Mucosa of gallbladder (tissue), 1 donor: ENCODE measurements at places on chromosomes 16 and 17. TPM values are rescaled to one million over a fixed set of nuclear protein-coding genes. Genes with fewer than 3 reads are reported as not detected.

DNA sequence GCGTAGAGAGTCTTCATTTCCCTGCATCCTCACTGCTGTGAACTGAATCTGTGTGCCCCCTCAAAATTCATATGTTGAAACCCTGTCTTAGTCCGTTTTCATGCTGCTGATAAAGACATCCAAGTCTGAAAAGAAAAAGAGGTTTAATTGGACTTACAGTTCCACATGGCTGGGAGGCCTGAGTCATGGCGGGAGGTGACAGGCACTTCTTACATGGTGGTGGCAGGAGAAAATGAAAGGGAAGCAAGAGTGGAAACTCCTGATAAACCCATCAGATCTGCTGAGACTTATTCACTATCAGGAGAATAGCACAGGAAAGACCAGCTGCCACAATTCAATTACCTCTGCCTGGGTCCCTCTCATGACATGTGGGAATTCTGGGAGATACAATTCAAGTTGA, 3.1 kb upstream of the CCDC42 start:
- no peak for DNase-seq

GRCh38 chr17:40284085-40284713, 3.5 kb upstream of the CDC6 start:
- peak; percentile 91 for DNase-seq

GRCh38 chr17:36590082-36590481, 1.6 kb upstream of the DHRS11 start:
- DNase-seq: no peak

DNA sequence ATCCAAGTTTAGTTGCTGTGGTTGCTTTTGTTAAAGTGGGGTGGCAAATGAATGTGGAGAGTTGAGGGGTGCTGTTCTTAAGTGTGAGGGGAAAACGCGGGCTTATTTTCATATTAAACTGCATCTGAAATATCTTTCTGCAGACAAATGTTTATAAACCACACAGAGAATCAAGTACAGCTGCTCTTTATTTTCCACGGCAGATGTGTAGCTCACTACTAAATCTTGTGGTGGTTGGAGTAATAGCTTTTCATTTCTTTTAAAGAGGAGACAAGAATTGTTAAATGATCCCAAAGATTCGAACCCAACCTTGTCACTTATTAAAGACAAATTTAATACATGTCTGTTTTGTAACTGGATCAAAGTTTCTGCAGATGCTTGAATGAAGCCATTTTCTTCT, 2.1 kb downstream of the CLTC start:
- no peak for DNase-seq

VMO1 gene
- total RNA-seq: 3.9 TPM

SLC5A11 gene
- 2.5 TPM for total RNA-seq

- no peak for DNase-seq
Observed at GRCh38 chr17:60678118-60678444, 430 bp downstream of the BCAS3 start.

CCDC144A gene
- total RNA-seq: 5.8 TPM

DNA sequence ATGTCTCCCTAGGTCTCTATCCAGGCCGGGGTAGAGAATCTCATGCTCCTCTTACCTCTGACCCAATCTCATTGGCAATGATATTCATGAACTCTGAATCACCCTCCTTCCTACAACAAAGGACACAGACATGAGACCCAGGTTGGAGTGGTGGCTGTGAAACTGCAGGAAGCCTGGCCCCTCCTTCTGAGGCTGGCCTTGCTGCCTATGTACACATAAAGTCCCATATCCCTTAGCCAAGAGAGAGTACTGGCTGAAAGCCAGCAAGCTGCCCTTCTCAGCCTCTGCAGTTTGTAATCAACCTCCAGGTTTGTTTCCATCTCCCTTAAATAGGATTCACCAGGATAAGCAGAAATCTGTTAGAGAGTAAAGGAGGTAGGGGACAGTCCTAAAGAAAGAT, 10.6 kb downstream of the AARSD1 start:
- no peak for DNase-seq

GRCh38 chr17:48058393-48059124, 10.4 kb downstream of the NFE2L1 start:
- DNase-seq: no peak

WFIKKN2 gene
- total RNA-seq: 0.63 TPM

DNA sequence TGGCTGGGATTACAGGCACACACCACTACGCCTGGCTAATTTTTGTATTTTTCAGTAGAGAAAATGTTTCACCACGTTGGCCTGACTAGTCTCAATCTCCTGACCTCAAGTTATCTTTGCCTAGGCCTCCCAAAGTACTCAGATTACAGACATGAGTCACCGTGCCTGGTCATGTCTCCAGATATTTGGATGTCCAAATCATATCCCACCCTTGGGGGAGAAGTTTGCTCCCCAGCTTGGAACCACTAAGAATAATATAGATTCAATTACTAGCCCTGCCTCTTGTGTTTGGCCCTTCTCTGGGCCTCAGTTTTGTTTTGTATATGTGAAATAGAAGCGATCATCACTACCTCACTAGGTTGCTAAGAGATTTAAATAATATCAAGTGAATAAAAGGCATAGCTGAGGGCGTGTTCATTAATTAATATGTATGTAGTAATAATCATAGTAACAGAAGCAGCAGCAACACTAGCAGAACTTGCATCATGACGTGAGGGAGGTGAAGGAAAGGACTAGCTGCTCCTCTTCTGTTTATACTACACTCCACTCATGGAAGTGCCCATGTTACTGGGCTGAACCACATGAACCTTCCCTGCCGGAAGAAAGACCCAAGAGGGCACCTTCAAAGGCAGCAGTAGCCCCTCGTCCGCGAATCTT, 253.6 kb upstream of the XYLT1 start:
- DNase-seq: no peak

KIF2B gene
- not detected for total RNA-seq

DNA sequence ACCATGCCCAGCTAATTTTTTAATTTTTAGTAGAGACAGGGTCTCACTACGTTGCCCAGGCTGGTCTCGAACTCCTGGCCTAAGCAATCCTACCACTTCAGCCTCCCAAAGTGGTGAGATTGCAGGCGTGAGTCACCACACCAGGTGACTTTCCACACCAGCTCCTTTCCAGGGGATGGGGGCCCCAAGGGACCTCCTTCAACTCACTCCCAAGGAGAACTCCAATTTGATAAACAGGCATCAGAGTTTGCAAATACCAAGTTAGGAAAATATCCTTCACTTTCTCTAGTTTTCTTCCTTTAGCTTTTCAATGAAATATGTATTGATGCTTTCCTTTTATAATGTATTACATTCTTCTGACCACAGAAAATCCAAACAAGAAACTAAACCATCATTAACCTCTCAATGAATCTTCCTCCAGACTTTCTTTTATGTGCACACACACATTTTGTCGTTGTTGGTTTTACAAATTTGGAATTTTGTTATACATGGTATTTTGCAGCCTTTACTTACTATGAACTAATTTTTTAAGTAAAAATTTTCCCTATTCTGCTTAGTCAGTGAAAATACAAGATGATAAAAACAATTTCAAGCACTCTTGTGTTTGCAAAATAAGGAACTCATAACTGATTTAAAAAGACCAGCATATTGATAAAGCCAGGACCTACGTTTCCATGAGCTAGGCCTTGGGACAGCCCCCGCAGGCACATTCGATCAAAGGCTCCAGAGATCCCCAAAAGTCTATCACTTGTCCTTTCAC, 32.0 kb downstream of the GAS7 start:
- DNase-seq: no peak

AOC2 gene
- 1.4 TPM for total RNA-seq

GRCh38 chr16:67775273-67775672, 31.1 kb downstream of the RANBP10 start:
- DNase-seq: no peak

GRCh38 chr17:15654886-15655561, 29.1 kb downstream of the TRIM16 start:
- DNase-seq: peak; percentile 57

GRCh38 chr17:77963441-77963840, 4.9 kb downstream of the TNRC6C start:
- peak; percentile 65 for DNase-seq

DNA sequence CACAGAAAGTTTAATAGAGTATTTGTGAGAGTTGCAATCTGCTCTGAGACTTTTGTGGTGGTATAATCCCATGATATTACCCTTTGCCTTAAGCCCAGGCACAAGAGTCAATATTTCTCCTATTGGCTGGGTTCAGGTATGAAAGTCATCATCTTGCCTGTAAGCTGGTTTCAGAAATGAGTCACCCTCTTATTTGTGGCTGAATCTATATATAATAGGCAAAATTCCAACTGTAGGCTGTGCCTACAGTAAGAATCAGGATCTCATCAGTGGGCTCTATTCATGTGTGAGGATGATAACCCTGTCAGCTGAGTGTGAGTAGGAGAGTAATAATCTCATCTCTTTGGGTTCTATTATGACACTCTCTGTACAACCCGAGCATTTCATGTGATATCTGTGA, 2103.1 kb downstream of the TP53TG3F start:
- no peak for DNase-seq

- no peak for DNase-seq
Observed at GRCh38 chr17:38632334-38632733, 26.6 kb upstream of the SRCIN1 start.

SCNN1G gene
- 0.09 TPM for total RNA-seq

GRCh38 chr17:61878984-61879612, 15.8 kb upstream of the BRIP1 start:
- DNase-seq: no peak

GRCh38 chr17:37094391-37094790, 145.6 kb downstream of the AATF start:
- no peak for DNase-seq

GPATCH8 gene
- 33.3 TPM for total RNA-seq

DNA sequence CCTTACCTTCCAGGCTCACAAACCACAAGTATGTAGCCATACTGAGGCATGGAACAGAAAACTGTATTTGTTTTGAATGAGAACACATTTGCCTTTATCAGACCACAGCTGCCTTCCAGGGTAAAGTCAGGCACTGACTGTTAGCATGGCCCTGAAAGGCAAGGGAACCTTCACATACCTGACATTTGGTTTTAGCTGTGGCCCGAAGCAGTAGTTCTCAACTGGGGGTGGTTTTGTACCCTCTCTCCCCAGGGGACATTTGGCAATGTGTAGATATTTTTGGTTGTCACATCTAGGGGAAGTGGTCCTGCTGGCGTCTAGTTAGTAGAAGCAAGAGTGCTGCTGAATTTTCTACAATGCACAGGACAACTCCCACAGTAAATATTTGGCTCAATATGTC, 9.2 kb downstream of the HERPUD1 start:
- DNase-seq: no peak

SAP30BP gene
- total RNA-seq: 65.4 TPM
